ENCODE measurements at places on chromosomes 11 and 22. TPM values are rescaled to one million over a fixed set of nuclear protein-coding genes. Genes with fewer than 3 reads are reported as not detected.
A peak's percentile ranks its signal among the peaks of the same experiment; 100 is the strongest.

SCUBE1 gene
- total RNA-seq = 0.07 TPM

DNA sequence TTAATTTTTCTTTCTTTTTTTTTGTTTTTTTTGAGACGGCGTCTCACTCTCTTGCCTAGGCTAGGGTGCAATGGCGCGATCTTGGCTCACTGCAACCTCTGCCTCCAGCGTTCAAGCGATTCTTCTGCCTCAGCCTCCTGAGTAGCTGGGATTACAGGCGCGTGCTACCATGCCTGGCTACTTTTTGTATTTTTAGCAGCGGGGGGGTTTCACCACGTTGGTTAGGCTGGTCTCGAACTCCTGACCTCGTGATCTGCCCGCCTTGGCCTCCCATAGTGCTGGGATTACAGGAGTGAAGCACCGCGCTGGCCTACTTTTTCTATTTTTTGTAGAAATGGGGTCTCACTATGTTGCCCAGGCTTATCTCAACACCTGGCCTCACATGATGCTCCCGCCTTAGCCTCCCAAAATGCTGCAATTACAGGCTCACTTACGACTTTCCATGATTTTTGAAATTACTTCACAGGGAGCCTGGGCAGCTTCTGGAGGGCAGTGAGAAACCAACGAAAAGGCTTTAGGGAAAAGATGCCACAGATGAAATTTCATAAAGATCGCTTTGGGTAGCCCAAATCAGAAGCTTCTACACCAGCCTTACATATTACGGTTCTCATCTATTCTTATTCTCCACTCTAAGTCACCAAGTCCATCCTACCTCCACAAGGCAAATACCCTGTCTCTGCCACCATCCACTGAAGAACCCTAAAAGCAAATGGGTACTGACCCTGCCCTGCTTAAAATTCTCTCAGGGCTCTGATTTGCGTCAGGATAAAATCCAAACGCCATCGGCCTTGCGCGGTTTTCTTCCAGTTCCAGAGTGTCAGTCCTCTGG, 866 bp upstream of the RRM1 start:
- peak overlapping the region; percentile 96 for H3K27ac ChIP-seq
- no peaks in the 10 kb centered on the region for H3K27me3 ChIP-seq
- no peaks in the 10 kb centered on the region for H3K36me3 ChIP-seq
- DNase-seq = no peak

DNA sequence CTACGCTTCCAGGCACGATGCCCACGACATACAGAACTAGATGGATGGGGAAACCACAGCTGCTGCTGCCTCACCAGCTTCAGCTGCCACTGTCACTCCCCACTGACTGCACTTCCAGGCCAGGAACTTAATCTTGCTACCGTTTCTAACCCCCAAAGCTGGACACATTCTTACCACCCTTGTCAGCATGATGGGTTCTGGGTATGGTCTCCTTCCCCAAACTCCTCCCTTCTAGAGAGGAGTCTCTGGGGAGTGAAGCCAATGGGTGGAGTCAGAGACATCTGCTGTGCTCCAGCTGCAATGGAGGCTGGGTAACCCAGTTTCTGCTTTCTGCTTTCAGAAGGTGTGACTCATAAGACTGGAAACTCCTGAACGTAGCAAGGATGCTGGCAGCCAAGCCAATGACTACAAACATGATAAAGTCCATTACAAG, 87.0 kb upstream of the THY1 start:
- H3K27me3 ChIP-seq = peaks cover 23% of the 10 kb centered on the region
- peaks cover 8% of the 10 kb centered on the region for H3K4me1 ChIP-seq

MFNG gene
- total RNA-seq = 1.4 TPM

GRCh38 chr22:22711532-22711913, 67.1 kb downstream of the GGTLC2 start:
- no peak for DNase-seq
- H3K36me3 ChIP-seq = no peaks in the 10 kb centered on the region
- no peak overlapping the region for H3K4me3 ChIP-seq
- H3K27ac ChIP-seq = no peak overlapping the region
- H3K27me3 ChIP-seq = peaks cover 2% of the 10 kb centered on the region

All from astrocyte (in vitro differentiated cells and primary cell).